M059J (cell line): ENCODE measurements at places on chromosomes 3 and 15.

GRCh38 chr3:25120665-25121064, 307.4 kb upstream of the RARB start:
- DNase-seq: no peak

- peak; percentile 84 for DNase-seq
Measured at GRCh38 chr15:50257924-50258323, 7.6 kb downstream of the HDC start.

DNA sequence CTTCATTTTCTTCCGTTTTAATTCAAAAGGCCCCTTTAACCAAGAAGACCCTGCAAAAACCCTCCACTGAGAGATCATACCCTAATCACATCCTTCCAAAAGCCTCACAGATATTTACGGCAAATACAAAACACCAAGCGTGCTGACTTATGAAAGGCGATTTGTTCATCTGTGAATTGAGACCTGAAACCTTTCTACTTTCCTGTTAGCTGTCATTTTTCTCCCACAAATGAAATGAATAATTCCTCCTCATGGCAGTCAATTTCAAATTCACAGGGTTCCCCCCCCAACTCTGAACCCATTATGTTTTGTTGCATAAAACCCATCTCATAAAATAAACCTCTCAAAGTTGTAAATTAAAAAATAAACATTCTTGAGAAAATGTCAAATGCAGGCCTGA, 149.6 kb downstream of the PDZRN3 start:
- no peak for DNase-seq

GRCh38 chr15:57158997-57159668, 217.2 kb upstream of the CGNL1 start:
- no peak for DNase-seq

DNA sequence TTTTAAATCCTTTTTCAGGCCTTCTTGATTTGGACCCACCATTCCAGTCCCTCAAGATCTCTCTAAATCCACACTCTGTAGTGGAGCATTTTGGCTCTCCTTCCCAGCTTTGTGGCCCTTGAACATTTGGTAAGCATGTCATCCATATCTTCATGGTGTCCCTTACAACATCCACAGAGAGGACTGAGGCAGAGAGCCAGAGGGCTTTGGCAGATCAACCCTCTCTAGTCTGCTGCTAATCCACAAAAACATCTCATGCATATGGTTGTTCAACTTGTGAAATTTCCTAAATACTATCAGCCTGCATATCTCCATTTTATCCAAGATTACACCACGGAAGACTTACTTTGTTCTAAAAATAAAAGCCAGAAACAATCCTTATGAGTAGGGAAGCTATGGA, 23.2 kb downstream of the THRB start:
- DNase-seq: no peak

DNA sequence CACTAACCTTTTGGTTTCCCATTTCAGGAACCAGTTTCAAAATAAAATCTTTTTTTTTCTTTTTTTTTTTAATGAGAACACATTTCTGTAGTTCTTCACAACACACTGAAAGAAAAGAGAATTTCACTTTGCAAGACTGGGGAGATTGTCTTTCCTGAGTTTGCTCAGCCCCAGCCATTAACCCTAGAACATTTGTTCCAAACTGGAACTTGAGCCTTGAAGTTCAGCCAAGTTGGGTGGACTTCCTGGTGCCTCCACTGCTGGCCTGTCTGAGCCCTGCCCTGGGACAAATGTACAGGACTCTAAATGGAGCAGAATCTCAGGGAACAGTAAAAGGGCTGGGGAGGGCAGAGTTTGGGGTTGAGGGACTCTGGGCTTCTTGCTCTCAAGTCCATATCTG, 196.4 kb upstream of the LPP start:
- no peak for DNase-seq

DNA sequence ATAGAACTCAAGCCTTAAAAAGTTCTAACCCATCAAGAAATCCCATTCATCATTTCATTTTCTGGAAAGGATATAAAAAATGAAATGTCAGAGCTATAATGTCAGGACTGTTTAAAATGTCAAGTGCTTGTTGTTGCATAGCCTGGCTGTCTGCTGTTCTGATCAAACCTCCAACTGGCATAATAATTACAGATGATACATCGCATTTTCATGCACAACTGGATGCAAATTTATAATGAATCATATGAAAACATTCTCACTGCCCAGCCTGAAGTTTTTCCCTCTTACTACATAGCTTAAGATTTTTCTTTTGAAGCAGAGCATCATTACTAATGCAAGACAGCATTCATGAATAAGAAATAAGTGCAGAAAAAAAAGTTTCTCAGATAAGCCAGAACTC, 46.5 kb downstream of the GUCA1C start:
- peak; percentile 32 for DNase-seq

- no peak for DNase-seq
Measured at GRCh38 chr15:94099574-94099960, 131.8 kb upstream of the MCTP2 start.

DNA sequence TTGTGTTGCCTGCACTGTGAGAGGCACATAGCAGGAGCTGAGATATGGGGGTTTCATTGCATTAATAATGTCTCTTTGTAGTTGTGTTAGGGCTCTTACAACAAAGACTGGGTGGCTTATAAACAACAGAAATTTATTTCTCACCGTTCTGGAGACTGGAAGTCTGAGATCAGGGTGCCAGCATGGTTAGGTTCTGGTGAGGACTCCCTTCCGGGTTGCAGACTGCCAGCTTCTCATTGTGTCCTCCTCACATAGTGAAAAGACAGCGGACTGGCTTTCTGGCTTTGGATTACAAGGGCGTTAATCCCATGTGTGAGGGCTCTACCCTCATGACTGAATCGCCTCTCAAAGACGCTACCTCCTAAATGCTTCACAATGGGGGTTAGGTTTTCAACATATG, 20.6 kb downstream of the TMEM108 start:
- no peak for DNase-seq

DNA sequence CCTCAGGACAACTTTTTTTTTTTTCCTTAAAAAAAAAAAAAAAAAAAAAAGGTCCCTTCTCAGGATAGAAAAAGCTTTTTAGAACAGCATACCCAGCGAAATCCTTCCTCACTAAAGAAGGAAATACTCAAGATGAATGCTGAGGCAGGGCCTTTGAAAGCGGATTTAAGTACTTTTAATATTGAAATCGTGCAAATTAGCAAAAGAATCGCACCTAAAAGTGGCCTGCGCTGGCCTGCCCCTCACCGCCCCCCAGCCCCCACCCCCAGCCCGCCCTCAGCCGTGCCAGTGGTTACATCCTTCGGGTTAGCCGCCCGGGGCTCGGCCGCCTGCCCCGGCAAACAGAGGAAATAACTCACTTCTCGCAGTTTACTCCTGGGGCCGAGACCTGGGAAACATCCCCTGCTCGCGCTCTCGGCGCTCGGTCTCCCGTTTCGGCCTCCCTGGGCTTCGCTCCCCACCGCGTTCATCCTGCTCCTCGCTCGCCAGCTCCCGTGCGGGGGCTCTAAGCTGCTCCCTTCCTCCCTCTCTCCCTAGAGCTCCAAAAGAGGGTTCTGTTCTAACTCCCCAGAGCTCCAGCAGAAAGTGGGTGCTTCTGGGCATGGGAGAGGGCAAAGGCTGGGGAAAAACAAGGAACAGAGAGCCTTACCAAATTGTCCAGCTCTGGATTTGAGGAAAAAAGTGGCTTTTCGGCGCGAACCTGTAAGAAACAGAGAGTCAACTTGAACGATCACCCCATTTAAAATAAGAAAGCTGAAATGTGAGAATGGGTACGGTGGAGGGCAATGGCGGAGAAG, 5.2 kb downstream of the MEIS2 start:
- DNase-seq: peak; percentile 46

DNA sequence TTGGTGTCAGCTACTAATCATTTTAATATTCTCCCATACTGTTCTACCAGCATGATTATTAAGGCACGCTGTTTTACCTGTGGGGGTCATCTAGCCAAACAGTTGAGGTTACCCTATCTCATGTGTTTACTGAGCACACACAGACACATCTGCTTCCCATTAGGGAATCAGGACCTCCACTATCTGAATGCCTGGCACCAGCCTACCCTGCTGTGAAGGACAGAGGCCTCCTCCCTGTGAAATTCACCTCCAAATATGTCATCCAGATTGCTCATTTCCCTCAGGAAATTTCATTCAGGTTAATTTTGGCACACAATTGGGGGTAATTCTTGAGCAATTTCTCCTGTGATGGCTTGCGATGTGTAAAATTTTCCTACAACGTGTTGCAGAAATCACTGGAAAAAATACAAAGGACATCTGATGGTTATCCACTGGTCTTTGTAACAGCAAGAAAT, 155.6 kb upstream of the NR2E3 start:
- DNase-seq: no peak

- no peak for DNase-seq
Measured at GRCh38 chr3:189621948-189622603, 9.1 kb upstream of the TP63 start.

DNA sequence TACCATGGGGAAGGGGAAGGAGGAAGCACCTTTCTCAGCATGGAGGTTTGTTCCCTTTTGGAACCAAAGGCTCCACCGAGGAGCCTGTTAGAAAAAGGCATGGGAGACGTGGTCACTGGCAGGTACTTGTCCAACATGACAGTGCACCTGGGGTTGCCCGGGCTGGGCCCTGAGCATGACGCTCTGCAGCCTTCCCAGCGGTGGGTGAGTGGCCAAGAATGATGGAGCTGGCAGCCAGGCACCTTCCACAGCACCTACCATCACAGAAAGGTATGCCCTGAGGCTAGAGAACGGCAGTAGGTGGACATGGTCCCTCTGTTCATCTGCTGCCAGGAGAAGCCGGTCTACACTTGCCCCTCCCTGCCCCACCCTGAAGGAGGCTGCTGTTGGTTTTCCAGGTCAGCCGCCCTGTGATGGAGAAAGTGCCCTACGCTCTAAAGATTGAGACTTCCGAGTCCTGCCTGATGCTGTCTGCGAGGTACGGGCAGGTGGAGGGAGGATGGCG, 29.0 kb upstream of the NR2C2 start:
- no peak for DNase-seq

GRCh38 chr15:91252756-91253155, 152.7 kb downstream of the SV2B start:
- DNase-seq: no peak

DNA sequence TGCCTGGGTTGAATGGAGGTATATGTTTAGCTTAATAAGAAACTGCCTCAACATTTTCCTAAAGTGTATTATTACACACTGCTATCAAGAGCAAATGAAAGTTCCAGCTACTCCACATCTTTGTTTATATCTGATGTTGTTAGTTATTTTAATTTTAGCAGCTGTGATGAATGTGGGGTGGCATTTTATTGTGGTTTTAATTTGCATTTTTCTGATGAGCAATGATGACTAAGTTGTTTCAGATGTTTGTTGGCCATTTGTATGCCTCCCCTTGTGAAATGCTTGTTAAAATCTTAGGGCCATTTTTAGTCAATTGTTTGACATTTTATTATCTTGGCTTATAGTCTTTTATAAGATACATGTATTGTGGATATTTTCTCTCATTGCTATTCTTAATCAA, 260.4 kb upstream of the SLCO3A1 start:
- peak; percentile 80 for DNase-seq

DNA sequence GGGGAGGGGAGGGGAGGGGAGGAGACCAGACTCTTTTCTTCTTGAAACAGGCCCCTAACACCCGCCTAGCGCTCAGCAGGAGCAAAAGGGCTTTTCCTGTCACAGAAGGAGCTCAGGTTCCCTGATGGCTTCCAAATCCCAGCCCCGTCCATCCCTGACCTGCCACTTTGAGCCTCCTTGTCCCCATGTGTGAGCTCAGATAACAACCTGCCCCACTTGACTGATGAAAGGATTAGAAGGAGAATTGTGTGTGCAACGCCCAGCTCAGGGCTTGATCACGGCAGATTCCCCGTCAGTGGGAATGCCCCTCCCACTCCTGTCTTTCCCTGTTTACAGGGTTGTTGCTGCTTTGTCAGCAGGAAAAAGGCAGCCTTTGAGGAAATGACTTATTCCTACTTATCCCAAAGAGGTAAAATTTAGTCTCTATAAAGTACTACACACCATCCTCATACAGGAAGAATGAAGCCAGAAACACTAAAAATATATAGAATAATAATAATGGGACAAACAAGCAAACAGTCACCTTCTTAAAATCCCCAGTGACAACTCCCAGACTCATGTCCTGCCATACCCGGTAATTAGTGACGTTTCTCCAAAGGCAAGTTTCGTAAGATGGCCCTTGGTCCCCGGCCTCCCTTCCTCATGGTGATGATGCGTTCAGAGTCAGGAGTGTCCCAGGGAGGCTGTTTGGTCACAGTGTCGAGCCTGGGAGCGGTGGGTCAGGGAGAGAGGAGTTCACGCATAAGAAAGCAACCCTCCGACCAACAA, 6.1 kb upstream of the LRRC15 start:
- no peak for DNase-seq

GRCh38 chr15:64466408-64467141, 6.2 kb downstream of the ZNF609 start:
- no peak for DNase-seq

DNA sequence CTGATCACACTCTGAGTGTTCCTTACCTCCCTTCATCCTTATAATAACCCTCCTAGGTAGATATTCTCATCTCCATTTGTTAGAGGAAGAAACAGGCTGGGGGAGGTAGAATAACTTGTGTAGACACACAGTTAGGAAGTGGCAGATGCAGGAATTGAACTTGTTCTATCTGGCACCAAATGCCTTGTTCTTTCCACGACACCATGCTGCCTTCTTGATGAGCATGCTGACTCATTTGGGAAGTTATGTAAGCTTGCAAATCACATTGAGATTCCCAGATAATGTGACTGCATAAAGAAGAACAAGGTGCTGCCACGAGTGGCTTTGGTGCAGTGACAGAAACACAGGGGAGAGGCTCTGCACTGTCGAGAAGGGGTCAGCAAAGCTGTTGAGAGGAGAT, 27.5 kb upstream of the NDUFB4 start:
- DNase-seq: peak; percentile 73

GRCh38 chr3:128012050-128012449, 40.2 kb upstream of the SEC61A1 start:
- no peak for DNase-seq

DNA sequence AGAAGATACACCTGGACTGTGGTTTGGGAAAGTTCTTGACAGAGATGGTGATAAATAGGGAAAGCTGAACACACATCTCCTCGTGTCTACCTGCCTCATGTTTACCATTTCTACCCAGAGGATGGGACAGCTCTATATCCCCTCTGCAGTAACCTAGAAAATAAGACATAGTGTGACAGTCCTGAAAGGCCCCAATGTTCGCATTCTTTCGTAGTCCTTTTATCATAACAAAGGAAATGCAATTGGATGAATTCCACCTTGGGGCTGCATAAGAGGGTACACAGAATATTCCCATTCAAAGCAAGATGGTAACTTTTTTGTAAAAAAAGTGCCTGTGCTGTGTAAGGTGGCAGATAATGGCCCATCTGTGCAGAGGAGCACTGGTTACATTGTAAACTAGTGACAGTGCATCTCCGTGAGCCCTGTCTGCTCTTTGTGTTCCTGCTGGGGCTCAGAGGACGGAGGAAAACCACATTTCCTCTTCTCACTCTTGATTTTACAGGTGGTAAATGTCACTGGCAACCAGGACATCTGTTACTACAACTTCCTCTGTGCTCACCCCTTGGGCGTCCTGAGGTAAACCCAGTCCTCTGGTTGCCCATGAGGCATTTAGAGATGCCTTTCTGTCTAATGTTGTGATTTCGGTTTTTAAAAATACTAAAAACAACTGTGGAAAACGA, 74.3 kb downstream of the SIDT1 start:
- no peak for DNase-seq
